G401 (cell line): ENCODE measurements at places on chromosomes 6 and 20. TPM values are rescaled to one million over a fixed set of nuclear protein-coding genes. Genes with fewer than 3 reads are reported as not detected.
A peak's percentile ranks its signal among the peaks of the same experiment; 100 is the strongest.

DNA sequence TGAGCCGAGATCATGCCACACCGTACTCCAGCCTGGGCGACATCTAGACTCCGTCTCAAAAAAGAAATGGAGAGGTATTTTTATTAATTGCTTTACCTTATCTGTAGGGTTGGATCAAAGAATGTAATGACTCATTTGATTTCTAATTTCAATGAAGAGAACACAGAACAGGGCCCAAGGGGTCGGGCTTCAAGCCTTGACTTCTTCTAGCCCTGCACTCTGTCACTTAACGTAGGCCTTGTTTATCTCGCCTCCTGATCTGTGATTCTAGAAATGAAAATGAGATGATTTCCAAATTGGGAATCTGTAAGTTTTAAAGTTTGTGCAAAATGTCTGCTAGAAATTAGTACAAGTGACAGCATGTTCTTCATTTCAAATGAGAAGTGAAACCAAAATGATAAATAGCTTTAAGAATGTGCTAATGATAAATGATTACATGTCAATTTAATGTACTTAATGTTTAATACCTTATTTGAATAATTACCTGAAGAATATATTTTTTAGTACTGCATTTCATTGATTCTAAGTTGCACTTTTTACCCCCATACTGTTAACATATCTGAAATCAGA lies 180.5 kb downstream of the SLC16A10 start:
- DNase-seq = no peak

DNA sequence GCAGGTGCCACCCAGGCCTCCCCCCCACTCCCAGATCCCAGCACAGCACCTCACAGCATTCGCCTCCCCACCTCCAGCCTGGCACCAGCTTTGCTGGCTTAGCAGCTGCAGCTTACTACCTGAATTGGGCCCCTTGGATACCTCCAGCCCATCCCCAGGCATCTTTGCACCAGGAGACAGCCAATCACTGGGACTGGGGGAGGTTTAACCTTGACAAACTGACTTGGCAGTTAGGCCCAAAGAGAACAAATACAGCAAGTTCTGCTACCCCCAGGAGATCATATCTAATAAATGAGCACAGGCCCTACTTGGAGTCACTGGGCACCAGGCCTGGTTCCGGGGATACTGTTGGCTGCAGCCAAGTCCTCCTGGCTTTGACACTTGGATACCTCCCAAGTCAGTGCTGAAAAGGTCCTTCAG lies 8.8 kb downstream of the PDRG1 start:
- DNase-seq = peak; percentile 73

The TNFAIP3 gene
- total RNA-seq = 0.75 and 2.2 TPM in 2 replicates

The TFAP2D gene
- not detected in 2 replicates for total RNA-seq
